Upper lobe of left lung (tissue), 6 donors: ENCODE measurements at places on chromosomes 4 and X. TPM values are rescaled to one million over a fixed set of nuclear protein-coding genes. Genes with fewer than 3 reads are reported as not detected.

TCEAL7 gene
- total RNA-seq: 0.78 TPM

CRLF2 gene
- total RNA-seq: 1.6 TPM

MAGEA3 gene
- 0.20 TPM for total RNA-seq

TMSB15A gene
- total RNA-seq: 3.0 TPM

DNA sequence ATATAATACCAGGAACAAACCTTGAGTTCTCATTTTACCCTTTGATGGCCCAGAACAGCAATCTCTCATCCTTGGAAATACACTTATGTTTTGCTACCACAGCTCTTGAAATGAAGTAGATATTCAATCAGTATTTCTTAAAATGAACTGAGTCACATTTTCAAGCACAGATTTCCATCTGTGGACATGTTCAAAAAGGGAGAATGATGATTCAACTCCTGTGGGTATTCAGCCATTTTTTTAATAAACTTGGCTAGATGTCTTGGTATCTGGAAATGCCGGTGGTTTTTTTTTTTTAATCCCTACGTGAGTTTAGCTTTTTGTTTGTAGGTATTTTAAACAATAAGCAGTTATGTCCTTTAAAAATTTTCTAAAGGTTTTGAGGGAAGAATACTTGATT, 64.2 kb upstream of the TRPC5OS start:
- H3K27me3 ChIP-seq: no peaks in the 10 kb centered on the region
- DNase-seq: no peak
- H3K36me3 ChIP-seq: no peaks in the 10 kb centered on the region
- no peak overlapping the region for H3K4me3 ChIP-seq
- H3K4me1 ChIP-seq: no peaks in the 10 kb centered on the region

DNA sequence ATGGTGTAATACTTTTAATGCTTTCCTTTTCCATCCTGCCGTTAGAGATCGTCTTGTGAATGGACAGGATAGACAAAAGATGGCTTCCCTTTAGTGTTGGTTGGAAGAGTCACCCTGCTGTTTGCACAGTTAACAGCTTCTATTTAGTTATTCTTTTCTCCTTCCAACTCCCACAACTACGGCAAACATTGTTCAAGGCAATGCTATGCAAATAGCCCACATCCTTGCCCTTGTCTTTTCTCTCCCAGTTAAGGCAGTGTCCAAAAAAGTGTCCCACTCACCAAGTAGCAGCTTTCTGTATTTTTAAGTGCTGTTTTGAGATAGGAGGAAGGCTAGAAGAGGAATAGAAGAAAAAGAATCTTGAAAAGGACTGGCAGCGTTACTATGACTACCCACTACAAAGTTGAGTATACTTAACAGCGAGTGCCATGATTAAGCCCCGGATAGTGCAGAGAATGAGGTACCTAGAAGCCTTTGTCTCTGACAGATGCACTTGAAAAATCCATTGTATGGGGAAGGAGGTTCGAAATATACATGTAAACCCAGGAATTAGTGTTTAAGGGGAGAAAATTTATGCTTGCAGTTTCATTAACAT, 12.1 kb upstream of the RUFY3 start:
- DNase-seq: no peak
- peaks cover 28% of the 10 kb centered on the region for H3K4me1 ChIP-seq
- H3K36me3 ChIP-seq: peaks cover 3% of the 10 kb centered on the region

DNA sequence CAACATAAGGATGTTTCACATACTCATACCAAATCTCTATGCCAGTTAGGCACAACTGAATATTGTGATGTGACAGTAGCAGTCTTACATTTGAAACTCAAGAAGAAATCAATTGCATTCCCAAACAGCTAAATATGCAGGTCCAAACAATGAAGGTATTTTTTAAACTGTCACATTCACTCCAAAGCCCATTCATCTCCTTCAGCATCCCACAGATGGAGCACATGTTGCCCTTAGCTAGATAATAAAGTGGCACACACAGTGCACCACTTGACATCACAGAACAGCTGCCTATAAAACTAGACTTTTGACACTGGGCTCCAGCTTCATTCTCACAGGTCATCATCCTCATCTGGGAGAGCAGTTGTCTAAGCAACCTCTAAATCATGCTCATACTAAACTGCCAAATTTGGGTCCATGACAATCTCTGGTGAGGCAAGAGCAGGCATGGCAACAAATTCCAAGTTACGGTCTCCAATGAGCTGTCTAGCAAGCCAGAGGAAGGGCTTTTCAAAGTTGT, 26.2 kb upstream of the ARHGEF6 start:
- no peak for DNase-seq
- no peak overlapping the region for H3K27ac ChIP-seq
- no peak overlapping the region for H3K4me3 ChIP-seq
- H3K36me3 ChIP-seq: no peaks in the 10 kb centered on the region
- H3K4me1 ChIP-seq: no peaks in the 10 kb centered on the region

DNA sequence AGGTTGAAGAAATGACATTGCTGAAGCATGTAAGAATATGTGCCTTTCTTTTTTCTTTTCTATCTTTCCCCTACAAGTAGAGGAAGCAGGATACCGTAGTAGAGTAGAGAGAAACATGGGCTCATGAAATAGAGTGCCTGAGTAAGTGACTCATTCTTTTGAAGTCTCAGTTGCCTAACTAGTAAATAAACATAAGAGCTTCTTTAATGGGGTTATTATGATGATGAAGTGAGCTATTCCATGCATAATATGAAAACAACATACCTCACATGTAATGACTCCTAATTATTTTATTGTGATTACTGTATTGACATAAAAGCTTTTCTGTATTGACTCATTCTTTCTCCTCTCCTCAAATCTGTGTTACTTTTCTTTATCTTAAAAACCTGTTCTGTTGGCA, 1538.2 kb downstream of the TECRL start:
- no peak overlapping the region for H3K27ac ChIP-seq
- H3K27me3 ChIP-seq: no peaks in the 10 kb centered on the region
- no peaks in the 10 kb centered on the region for H3K4me1 ChIP-seq
- H3K4me3 ChIP-seq: no peak overlapping the region
- H3K36me3 ChIP-seq: no peaks in the 10 kb centered on the region

DNA sequence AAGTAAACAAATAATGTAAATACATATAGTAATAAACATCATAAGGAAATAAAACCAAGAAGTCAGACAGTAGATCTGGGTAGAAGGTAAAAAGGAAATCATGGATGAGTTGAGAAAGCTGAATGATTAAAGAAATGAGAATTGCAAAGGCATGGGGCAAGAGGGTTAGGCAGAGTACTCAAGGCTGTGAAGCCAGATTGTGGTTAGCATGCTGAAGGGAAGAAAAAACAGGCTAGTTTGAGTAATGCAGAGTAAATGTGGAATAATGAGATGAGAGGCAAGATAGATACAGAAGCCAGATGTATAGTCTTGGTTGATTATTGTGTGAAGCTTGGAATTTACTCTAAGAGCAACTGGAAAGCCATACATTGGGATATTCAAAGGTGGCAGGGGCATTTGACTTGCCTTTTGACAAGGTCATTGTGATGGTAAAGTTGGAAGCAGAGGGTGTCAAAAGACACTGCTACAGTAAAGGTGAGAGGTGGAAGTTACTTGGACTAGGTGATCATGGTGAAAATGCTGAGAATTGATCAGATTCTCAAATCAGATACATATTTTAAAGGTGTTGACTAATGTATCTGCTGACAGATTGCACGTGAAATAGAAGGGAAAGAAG, 307.0 kb downstream of the FSTL5 start:
- no peak for DNase-seq
- H3K4me1 ChIP-seq: no peaks in the 10 kb centered on the region
- no peaks in the 10 kb centered on the region for H3K27me3 ChIP-seq
- H3K4me3 ChIP-seq: no peak overlapping the region
- H3K36me3 ChIP-seq: no peaks in the 10 kb centered on the region
- H3K27ac ChIP-seq: no peak overlapping the region

- H3K4me3 ChIP-seq: no peak overlapping the region
- no peaks in the 10 kb centered on the region for H3K27me3 ChIP-seq
- no peaks in the 10 kb centered on the region for H3K36me3 ChIP-seq
- no peak for DNase-seq
- no peaks in the 10 kb centered on the region for H3K4me1 ChIP-seq
Observed at GRCh38 chr4:34372815-34373214, 1871.5 kb downstream of the ARAP2 start.

DNA sequence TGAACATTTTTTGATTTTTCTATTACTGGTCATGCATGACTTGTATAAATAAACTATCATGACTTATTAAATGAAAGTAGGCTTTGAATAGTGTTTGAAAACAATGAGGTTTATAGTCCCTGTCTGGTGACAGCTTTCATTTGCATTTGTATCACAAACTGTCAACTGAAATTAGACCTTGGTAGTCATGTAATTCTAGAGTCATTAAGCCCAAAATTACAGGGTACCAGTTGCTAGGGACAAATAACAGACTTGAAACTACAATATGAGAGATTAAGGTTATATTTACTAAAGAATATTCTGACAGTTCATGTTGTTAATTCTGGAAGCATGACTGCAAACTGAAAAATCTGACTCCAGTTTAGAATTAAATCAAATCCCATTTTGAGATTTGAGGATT, 9.2 kb upstream of the VAMP7 start:
- H3K4me3 ChIP-seq: no peak overlapping the region
- H3K4me1 ChIP-seq: no peaks in the 10 kb centered on the region
- no peaks in the 10 kb centered on the region for H3K36me3 ChIP-seq
- DNase-seq: no peak

DNA sequence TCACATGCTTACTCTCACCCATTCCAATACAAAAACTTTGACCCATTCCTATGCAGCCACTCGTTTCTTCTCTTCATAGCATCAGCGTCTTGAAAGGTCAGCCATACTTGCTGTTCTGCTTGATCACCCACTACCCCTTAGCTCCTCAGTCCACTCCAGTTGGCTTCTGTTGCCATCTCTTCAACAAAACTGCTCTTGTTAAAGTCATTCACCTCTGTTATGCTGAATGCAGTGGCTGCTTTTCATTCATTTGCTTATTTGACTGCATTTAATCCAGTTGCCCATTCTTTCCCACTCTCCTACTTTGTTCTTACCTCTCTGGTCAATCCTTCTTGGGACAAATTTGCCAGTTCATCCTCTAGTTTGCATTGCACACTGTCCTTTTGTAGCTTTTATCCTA, 24.9 kb downstream of the CEP135 start:
- no peak overlapping the region for H3K4me3 ChIP-seq
- no peaks in the 10 kb centered on the region for H3K4me1 ChIP-seq
- no peak for DNase-seq
- H3K27me3 ChIP-seq: no peaks in the 10 kb centered on the region
- peaks cover 22% of the 10 kb centered on the region for H3K36me3 ChIP-seq
- H3K27ac ChIP-seq: no peak overlapping the region

GRCh38 chrX:44203791-44204190, 139.7 kb downstream of the EFHC2 start:
- H3K27me3 ChIP-seq: no peaks in the 10 kb centered on the region
- no peak overlapping the region for H3K27ac ChIP-seq
- no peak for DNase-seq
- no peaks in the 10 kb centered on the region for H3K4me1 ChIP-seq

DNA sequence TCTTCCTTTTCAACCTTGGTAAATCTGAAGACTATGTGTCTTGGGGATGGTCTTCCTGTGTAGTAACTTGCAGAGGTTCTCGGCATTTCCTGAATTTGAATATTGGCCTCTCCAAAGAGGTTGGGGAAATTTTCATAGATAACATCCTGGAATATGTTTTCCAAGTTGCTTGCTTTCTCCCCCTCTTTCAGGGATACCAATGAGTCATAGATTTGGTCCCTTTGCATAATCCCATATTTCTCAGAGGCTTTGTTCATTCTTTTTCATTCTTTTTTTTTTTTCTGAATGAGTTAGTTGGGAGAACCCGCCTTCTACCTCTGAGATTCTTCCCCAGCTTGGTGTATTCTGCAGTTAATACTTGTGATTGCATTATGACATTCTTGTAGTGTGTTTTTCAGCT, 549.2 kb upstream of the AMOT start:
- no peaks in the 10 kb centered on the region for H3K27me3 ChIP-seq
- DNase-seq: no peak
- H3K4me3 ChIP-seq: no peak overlapping the region
